ENCODE measurements at places on chromosomes 16 and 17. TPM values are rescaled to one million over a fixed set of nuclear protein-coding genes. Genes with fewer than 3 reads are reported as not detected.
A peak's percentile ranks its signal among the peaks of the same experiment; 100 is the strongest.

Gene EXOC3L1
- total RNA-seq, result 3.0 TPM

GRCh38 chr17:18257982-18258355 is 569 bp downstream of the FLII start:
- H3K27me3 ChIP-seq, result no peaks in the 10 kb centered on the region
- peaks cover 24% of the 10 kb centered on the region for H3K36me3 ChIP-seq
- H3K27ac ChIP-seq, result peak overlapping the region; percentile 97
- peaks cover 46% of the 10 kb centered on the region for H3K4me1 ChIP-seq
- peak; percentile 79 for DNase-seq

DNA sequence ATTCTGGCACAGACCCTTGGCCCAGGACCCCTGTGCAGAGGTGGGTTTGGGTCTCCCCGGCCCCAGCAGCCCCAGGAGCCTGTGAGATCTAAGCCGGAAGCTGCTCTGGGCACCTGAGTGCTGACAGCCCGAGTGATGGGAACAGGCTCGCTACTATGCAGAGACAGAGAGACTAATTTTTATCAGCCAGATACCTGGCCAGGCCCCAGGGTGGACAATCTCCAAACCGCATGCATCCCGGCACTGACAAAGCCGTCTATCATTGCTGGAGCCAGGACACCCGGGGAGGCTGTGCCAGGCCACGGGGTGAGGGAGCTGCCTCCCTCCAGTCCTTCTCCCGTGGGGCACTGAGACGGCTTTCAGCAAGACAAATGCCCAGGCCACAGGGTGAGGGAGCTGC is 25.0 kb downstream of the CBFA2T3 start:
- H3K4me3 ChIP-seq, result no peak overlapping the region
- H3K27ac ChIP-seq, result no peak overlapping the region
- no peak for DNase-seq

- no peak overlapping the region for H3K4me3 ChIP-seq
- H3K27ac ChIP-seq, result no peak overlapping the region
- H3K36me3 ChIP-seq, result no peaks in the 10 kb centered on the region
- H3K4me1 ChIP-seq, result no peaks in the 10 kb centered on the region
These were observed 11.2 kb downstream of the SLC47A2 start for GRCh38 chr17:19705201-19705600.

DNA sequence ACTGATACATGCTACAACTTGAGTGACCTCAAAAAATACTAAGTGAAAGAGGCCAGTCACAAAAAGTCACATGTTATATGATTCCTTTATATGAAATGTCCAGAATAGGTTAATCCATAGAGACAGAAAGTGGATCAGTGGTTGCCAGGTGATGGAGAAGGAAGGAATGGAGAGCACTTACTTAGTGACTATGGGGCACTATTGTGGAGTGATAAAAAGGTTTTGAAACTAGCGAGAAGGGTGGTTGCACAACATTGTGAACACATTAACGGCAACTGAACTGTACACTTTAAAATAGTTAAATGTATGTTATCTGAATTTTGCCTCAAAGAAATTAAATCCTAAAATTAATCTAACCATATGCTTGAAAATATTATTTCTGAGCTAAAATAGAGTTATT is 25.9 kb downstream of the AMFR start:
- H3K27ac ChIP-seq, result no peak overlapping the region
- H3K4me3 ChIP-seq, result no peak overlapping the region
- no peaks in the 10 kb centered on the region for H3K27me3 ChIP-seq
- no peaks in the 10 kb centered on the region for H3K4me1 ChIP-seq
- DNase-seq, result no peak

DNA sequence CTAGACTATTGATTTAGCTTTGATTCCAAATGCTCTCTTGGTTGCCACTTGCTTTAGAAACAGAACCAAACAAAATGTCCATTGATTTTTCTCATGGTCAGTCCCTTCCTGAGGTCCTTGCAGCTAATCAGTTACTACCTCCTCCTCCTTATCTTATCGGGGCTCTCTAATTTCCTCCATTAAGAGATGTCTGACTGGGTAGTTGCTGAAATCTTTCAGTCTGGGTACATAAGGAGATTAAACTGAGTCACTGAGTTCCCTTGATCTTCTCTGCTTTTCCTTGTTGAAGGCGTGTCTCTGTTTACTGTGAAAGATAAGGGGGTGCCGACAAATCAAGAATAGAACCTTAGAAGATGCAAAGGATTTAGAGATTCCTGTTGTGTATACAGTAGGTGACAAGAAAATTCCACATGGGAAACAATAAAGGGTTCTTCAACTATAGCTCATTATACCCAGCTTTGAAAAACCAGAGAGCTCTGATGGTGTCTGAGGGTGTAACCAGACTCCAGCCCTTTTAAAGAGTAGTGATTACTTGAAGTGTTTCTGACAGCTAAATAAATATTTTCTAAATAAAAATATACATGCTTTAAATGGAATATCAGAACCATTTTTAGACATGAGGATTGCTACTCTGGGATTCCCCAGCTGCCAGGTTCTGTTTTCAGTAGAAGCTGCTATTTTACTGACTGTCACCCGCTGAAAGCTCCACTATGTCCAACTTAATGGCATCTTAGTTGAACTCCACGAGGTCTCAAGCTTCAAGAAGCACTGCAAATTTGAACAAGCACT is 791.3 kb upstream of the SOX9 start:
- no peak for DNase-seq
- H3K4me1 ChIP-seq, result no peaks in the 10 kb centered on the region
- no peak overlapping the region for H3K4me3 ChIP-seq
- no peaks in the 10 kb centered on the region for H3K36me3 ChIP-seq

Data from transverse colon (tissue), 4 donors.